ENCODE measurements at places on chromosomes 1 and 21. TPM values are rescaled to one million over a fixed set of nuclear protein-coding genes. Genes with fewer than 3 reads are reported as not detected.
A peak's percentile ranks its signal among the peaks of the same experiment; 100 is the strongest.

GRCh38 chr21:34522284-34522683, 10.3 kb upstream of the KCNE1 start:
- no peak for DNase-seq
- H3K4me1 ChIP-seq, result peaks cover 14% of the 10 kb centered on the region
- H3K27me3 ChIP-seq, result no peaks in the 10 kb centered on the region
- H3K36me3 ChIP-seq, result peaks cover 15% of the 10 kb centered on the region
- H3K27ac ChIP-seq, result no peak overlapping the region

DNA sequence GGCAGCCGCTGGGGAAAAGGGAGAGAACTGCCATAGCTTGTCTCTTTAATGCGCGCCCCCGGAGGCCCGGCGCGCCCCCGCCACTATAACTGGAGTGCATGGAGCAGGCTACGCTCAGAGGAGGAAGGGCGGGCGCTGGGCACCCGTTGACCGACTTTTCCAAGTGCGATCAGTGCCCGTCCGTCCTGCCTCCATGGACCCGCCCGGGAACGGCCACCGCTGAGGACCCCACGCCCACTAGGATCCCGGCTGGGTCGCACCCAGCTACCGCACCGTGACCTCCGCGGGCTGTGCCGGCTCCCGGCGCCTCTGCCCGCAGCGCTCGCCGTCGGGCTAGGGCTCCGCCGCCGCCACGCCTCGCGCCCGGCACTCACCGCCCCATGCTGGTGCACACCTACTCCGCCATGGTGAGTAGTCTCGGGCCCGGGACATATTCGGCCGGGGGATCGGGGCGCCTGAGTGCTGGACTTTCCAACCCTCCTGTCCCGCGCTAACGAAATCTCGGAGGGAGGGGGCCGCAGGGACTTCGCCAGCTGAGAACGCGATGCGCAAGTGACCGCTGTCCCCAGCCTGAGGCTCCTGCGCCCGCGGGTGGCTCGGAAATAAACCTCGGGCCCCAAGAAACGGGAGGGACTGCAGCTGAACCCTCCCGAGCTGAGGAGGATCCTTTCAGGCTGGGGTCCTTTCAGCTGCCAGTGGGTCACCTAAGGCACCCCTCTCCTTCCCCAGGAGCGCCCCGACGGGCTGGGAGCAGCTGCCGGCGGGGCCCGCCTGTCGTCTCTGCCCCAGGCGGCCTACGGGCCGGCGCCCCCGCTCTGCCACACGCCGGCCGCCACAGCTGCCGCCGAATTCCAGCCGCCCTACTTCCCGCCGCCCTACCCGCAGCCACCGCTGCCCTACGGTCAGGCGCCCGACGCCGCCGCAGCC, at the start of gene TFAP2E:
Gene TFAP2E, plus strand, starts transcription at position 117 of the 927 bp plus-strand sequence. Its CDS starts 264 bp downstream, at position 381.
- no peak within 1 kb of the TSS for H3K27ac ChIP-seq
- H3K4me1 ChIP-seq, result peaks cover 43% of the 10 kb centered on the region
- H3K4me3 ChIP-seq, result peak within 1 kb of the TSS; percentile 67
- peaks cover 14% of the 10 kb centered on the region for H3K27me3 ChIP-seq

GRCh38 chr1:26020941-26021646, 481 bp upstream of the EXTL1 start:
- peaks cover 13% of the 10 kb centered on the region for H3K4me1 ChIP-seq
- no peaks in the 10 kb centered on the region for H3K36me3 ChIP-seq
- H3K4me3 ChIP-seq, result no peak overlapping the region
- DNase-seq, result no peak
- H3K27me3 ChIP-seq, result no peaks in the 10 kb centered on the region
- no peak overlapping the region for H3K27ac ChIP-seq

- DNase-seq, result no peak
- H3K4me1 ChIP-seq, result peaks cover 22% of the 10 kb centered on the region
- no peaks in the 10 kb centered on the region for H3K27me3 ChIP-seq
- peak overlapping the region; percentile 94 for H3K27ac ChIP-seq
These were observed 829 bp downstream of the ADAR start for GRCh38 chr1:154607106-154607608.

- H3K36me3 ChIP-seq, result no peaks in the 10 kb centered on the region
- no peak overlapping the region for H3K27ac ChIP-seq
- H3K4me3 ChIP-seq, result no peak overlapping the region
- DNase-seq, result no peak
These were observed 10.6 kb upstream of the S100A8 start for GRCh38 chr1:153401461-153401860.

DNA sequence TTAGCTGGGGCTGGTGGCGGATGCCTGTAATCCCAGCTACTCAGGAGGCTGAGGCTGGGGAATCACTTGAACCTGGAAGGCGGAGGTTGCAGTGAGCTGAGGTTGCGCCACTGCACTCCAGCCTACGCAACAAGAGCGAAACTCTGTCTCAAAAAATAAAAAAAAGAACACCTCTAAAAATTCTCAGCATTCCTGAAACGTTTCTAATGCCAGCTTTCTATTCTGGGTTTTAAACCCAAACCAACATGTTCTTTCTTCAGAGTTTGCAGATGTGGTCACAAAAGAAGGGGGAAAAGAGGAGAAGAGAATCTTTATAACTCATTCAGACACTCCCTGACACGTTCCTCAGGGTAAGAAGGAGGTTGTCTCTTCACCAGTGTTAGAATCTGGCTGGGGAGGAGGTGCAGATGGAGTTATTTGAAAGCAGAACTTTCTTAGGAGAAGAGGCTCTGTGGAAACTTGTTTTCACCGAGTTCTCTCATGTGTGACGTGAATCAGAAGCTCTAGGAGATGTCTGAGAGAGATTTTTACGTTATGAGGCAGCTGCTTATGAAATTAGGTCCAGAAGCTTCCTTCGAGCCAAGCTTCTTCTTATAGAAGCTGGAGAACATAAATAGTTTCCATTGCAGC, 17.8 kb upstream of the CNR2 start:
- H3K4me3 ChIP-seq, result no peak overlapping the region
- H3K4me1 ChIP-seq, result peaks cover 3% of the 10 kb centered on the region
- no peak for DNase-seq
- H3K27ac ChIP-seq, result peak overlapping the region; percentile 21

- no peak overlapping the region for H3K4me3 ChIP-seq
- H3K4me1 ChIP-seq, result no peaks in the 10 kb centered on the region
- H3K27ac ChIP-seq, result no peak overlapping the region
- H3K27me3 ChIP-seq, result no peaks in the 10 kb centered on the region
- no peaks in the 10 kb centered on the region for H3K36me3 ChIP-seq
- DNase-seq, result no peak
These were observed 179.2 kb downstream of the ATG4C start for GRCh38 chr1:62962901-62963776.

DNA sequence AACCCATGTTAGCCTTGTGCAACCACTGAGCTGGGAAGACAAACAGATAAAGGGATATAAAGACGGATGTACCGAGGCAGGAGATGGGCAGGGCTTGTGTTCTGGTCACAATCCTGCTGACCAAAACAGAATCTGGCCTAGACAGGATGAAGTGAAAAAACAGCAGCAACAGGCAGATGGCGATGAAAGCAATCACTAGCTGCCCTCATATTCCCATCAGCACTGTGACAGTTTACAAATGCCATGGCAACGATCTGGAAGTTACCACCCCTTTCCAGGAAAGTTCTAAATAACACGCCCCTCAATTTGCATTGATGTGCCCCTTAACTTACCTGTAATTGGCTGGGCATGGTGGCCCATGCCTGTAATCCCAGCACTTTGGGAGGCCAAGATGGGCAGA, 40.6 kb upstream of the CD46 start:
- H3K27me3 ChIP-seq, result no peaks in the 10 kb centered on the region
- H3K4me3 ChIP-seq, result no peak overlapping the region
- H3K4me1 ChIP-seq, result peaks cover 14% of the 10 kb centered on the region
- DNase-seq, result no peak
- H3K27ac ChIP-seq, result no peak overlapping the region

- H3K4me3 ChIP-seq, result no peak overlapping the region
- peak; percentile 28 for DNase-seq
- no peaks in the 10 kb centered on the region for H3K36me3 ChIP-seq
- no peak overlapping the region for H3K27ac ChIP-seq
- no peaks in the 10 kb centered on the region for H3K27me3 ChIP-seq
These were observed 25.0 kb upstream of the POU3F1 start for GRCh38 chr1:38071312-38072256.

GRCh38 chr1:20634065-20634593, 871 bp downstream of the PINK1 start:
- peaks cover 13% of the 10 kb centered on the region for H3K4me1 ChIP-seq
- no peak for DNase-seq
- H3K36me3 ChIP-seq, result peaks cover 7% of the 10 kb centered on the region
- peak overlapping the region; percentile 66 for H3K4me3 ChIP-seq
- H3K27me3 ChIP-seq, result no peaks in the 10 kb centered on the region

- no peaks in the 10 kb centered on the region for H3K27me3 ChIP-seq
- H3K4me1 ChIP-seq, result no peaks in the 10 kb centered on the region
- no peak overlapping the region for H3K4me3 ChIP-seq
- H3K27ac ChIP-seq, result no peak overlapping the region
These were observed 16.1 kb upstream of the GSTM4 start for GRCh38 chr1:109639841-109640184.

GRCh38 chr1:12076425-12077005, 13.4 kb downstream of the TNFRSF8 start:
- peaks cover 19% of the 10 kb centered on the region for H3K27me3 ChIP-seq
- no peak overlapping the region for H3K27ac ChIP-seq
- no peaks in the 10 kb centered on the region for H3K36me3 ChIP-seq
- no peak for DNase-seq
- no peaks in the 10 kb centered on the region for H3K4me1 ChIP-seq

DNA sequence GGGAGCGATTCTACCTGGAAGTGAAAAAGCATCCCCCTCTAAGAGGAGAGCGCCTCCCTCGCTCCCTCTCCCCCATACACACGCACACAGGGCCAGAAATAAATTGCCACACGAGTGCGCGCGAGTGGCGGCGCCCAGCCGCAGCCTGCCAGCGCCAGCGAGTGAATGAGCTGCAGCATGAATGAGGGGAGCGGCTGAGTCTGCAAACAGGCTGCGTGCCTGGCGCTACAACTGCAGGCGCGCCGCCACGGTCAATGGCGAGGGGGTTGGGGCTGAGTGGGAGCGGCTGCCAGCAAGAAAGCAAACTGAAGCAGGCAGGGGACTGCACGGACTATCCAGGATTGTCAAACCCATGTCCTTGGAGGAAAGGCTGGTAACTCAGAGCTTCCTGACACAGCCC, 2.2 kb downstream of the CAMK1G start:
- peaks cover 22% of the 10 kb centered on the region for H3K27me3 ChIP-seq
- peaks cover 23% of the 10 kb centered on the region for H3K4me1 ChIP-seq
- H3K27ac ChIP-seq, result no peak overlapping the region
- no peaks in the 10 kb centered on the region for H3K36me3 ChIP-seq
- no peak for DNase-seq

- DNase-seq, result no peak
- no peak overlapping the region for H3K4me3 ChIP-seq
- no peak overlapping the region for H3K27ac ChIP-seq
These were observed 30.4 kb downstream of the PIK3C2B start for GRCh38 chr1:204464187-204464631.

- no peaks in the 10 kb centered on the region for H3K36me3 ChIP-seq
- DNase-seq, result no peak
- H3K4me3 ChIP-seq, result no peak overlapping the region
- H3K27me3 ChIP-seq, result no peaks in the 10 kb centered on the region
- no peak overlapping the region for H3K27ac ChIP-seq
- no peaks in the 10 kb centered on the region for H3K4me1 ChIP-seq
These were observed 7.9 kb downstream of the CD53 start for GRCh38 chr1:110880708-110881374.

GRCh38 chr1:61853583-61853982, 111.3 kb downstream of the PATJ start:
- no peaks in the 10 kb centered on the region for H3K4me1 ChIP-seq
- H3K27me3 ChIP-seq, result no peaks in the 10 kb centered on the region
- peaks cover 11% of the 10 kb centered on the region for H3K36me3 ChIP-seq
- no peak for DNase-seq
- H3K27ac ChIP-seq, result no peak overlapping the region
- no peak overlapping the region for H3K4me3 ChIP-seq

GRCh38 chr1:94926126-94926914, 590 bp downstream of the CNN3 start:
- peak overlapping the region; percentile 85 for H3K4me3 ChIP-seq
- no peak for DNase-seq
- no peaks in the 10 kb centered on the region for H3K27me3 ChIP-seq
- peak overlapping the region; percentile 73 for H3K27ac ChIP-seq
- peaks cover 7% of the 10 kb centered on the region for H3K36me3 ChIP-seq
- H3K4me1 ChIP-seq, result peaks cover 15% of the 10 kb centered on the region

DNA sequence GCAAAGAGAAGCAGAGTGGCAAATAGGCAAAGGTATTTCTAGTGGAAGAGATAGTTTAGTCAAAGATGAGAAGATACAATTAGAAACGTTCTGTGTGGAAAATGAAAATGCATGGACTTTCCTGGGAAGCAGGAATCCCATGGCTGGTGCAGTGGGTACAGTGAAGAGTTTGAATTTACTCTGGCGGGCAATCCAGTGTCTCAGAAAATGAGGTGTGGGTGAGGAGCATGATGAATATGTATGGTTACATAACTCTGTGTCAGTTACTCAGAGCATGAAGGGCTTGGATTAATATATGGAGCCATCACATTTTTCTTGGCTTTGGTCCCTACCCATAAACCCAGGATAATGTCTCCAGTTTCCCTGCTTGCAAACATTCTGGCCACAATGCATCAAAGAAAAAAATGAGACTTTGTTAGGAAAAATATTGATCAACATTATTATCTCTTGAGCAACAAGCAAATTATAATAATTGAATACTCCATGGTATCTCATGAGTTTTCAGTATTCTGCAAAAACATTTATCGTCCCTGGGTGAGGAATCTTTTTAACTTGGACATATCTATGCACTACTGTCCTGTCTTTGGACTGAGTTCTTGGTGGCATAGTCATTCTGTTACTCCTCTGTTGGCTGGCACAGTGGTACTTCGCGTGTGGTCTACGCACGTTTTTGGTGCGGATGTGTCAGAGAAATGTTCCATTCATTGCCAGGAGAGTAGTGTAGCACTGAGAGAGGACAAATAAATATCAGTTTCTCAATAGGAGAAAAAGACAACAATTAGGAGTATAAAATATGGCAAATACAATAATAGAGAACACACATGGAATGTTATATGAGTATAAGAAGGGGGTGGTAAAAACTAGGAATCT, 173.7 kb upstream of the C1orf105 start:
- DNase-seq, result no peak
- H3K27ac ChIP-seq, result no peak overlapping the region
- H3K27me3 ChIP-seq, result no peaks in the 10 kb centered on the region
- no peak overlapping the region for H3K4me3 ChIP-seq

GRCh38 chr1:231420299-231420958, 1.7 kb downstream of the EGLN1 start:
- no peak for DNase-seq
- peak overlapping the region; percentile 88 for H3K4me3 ChIP-seq
- peaks cover 31% of the 10 kb centered on the region for H3K4me1 ChIP-seq
- no peaks in the 10 kb centered on the region for H3K36me3 ChIP-seq
- H3K27me3 ChIP-seq, result no peaks in the 10 kb centered on the region
- peak overlapping the region; percentile 65 for H3K27ac ChIP-seq

- no peaks in the 10 kb centered on the region for H3K36me3 ChIP-seq
- no peaks in the 10 kb centered on the region for H3K27me3 ChIP-seq
- H3K4me3 ChIP-seq, result no peak overlapping the region
- peaks cover 18% of the 10 kb centered on the region for H3K4me1 ChIP-seq
These were observed 511 bp downstream of the ZNF683 start for GRCh38 chr1:26372039-26372438.

Gene SIPA1L2
- 3.1 TPM for polyA plus RNA-seq

Gene AADACL3
- not detected for polyA plus RNA-seq

Gene HAPLN2
- not detected for polyA plus RNA-seq

Gene VHLL
- polyA plus RNA-seq, result 0.22 TPM

Gene NBL1
- 114 TPM for polyA plus RNA-seq

Gene CR1L
- polyA plus RNA-seq, result not detected

Data from keratinocyte (primary cell).